ENCODE measurements at places on chromosomes 2 and 18.

DNA sequence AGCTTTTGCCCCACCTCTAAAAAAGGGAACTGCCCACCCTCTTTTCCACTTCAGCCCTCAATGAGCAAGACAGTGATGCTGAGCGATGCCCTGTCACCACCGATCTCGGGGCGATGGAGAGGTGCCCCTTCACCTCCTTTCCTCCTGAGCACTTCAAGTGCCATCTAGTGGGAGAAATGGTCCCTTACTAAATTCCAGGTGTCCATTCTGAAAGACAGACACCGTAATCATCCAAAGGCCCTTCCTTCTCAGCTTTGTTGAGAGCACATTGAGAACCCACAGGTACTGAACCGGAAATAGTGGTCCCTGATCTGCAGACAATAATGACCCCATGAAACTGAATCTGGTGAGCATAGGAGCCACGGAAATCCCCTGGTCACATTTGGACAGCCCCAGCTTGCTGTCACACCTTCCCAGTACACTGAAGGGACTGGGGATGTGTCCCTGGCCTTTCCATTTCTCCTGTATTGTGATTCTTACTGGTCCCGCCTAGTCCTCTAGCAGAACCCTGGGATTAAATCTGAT, 38.5 kb downstream of the KCTD18 start:
- DNase-seq: peak; percentile 7

- no peak for DNase-seq
Observed at GRCh38 chr2:218871345-218872302, 9.0 kb upstream of the WNT10A start.

DNA sequence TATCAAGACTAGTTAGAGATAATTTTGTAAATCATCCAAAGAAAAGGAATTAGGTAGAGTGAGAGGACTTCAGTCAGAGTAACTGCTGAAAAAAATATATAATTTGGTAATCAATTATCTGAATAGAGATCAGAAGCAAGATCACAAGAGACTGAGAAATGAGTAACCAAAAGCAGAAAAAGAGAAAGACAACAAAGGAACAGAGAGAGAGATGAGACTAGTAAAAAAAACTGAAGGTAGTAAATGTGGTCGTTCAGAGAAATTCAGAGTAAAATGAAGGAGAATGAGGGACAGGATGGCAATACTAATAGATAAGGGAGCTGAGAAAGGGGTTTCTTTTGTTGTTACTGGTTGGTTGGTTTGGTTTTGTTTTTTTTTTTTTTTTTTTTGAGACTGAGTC, 16.5 kb downstream of the STRN start:
- no peak for DNase-seq

GRCh38 chr2:24228470-24228869, 53.6 kb downstream of the FAM228A start:
- peak; percentile 6 for DNase-seq

DNA sequence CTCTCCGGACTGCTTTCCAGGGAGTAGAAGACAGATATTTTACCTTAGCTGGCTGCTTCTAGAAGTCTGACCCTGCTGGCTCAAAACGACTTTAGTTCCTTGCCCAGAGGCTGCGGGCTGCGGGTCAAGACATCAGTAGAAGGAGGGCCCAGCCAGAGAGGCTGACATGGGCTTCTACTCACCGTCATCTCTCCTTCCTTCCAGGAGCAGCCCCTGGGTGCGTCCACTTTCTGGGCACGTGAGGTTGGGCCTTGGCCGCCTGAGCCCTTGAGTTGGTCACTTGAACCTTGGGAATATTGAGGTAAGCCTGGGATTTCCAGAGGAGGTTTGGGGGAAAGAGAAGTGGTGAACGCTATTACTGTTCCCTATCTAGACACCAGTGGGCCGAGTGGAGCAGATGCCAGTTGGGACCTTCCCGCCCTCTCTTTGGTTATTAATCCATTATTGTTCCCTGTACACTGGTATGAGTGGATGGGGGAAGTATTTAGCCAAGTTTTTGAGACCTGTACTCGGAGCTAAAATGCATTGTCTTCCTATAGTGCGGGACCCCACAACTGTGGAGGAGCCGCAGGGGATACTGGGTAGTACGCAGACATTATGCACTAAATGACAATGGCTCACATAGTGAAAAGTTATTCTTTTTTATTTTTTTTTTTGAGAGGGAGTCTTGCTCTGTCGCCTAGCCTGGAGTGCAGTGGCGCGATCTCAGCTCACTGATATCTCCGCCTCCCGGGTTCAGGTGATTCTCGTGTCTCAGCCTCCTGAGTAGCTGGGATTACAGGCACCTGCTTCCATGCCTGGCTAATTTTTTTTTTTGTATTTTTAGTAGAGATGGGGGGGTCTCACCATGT, 26.3 kb upstream of the CASP8 start:
- no peak for DNase-seq

GRCh38 chr2:149901231-149901859, 313.8 kb upstream of the MMADHC start:
- no peak for DNase-seq

GRCh38 chr2:60539140-60539539, 14.3 kb downstream of the BCL11A start:
- no peak for DNase-seq

GRCh38 chr18:38450876-38451275, 885.3 kb upstream of the CELF4 start:
- no peak for DNase-seq

DNA sequence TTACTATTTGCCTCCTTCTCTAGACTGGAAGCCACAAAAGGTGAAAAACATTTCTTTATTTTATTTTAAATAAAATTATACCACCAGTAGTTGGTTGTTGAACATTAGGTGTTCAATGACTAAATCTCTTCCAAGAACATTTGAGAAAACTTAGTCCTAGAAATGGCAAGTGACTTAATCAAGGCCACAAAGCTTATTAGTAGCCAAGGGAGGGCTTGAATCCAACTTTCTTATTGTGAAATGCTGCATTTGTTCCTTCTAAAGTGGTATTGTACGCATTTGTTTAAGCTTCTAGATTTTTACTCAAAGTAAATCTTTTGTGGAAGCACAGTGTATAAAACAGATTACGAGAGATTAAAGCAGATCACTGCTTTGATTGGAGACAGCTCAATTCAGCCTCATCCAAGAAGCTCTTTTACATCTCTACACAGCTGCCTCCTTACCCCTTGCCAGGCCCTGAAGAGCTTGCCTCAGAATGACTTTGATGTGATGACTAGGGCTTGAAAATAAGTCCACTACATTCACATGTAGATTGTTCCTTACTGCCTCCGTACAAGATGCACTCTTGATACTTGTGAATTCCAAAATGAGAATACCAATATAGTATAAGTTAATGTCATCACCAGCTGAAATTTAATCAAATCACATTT, 244.8 kb downstream of the XIRP2 start:
- DNase-seq: no peak

- no peak for DNase-seq
Observed at GRCh38 chr18:47975701-47976100, 45.2 kb upstream of the SMAD2 start.

- DNase-seq: no peak
Observed at GRCh38 chr2:121043061-121043826, 241.8 kb downstream of the TFCP2L1 start.

DNA sequence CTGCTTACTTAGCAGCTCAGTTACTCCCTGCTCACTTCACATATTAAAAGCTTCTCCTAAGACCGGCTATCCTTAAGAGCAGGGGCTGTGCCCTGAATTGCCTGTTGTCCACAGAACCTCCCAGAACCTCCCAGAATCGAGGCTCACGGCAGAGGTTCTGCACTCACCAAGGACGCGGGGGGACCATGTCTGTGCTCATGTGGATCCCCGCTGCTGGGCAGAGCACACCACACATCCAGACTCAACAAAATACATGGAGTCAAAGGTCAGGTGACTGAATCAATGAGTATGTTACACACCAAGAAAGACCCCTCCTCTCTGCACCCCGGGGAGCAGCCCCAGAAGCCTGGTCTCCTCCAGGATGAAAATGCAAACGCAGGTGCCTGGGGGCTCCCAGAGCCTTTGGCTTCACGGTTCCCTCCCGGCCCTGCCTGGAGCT, 149.0 kb downstream of the MBP start:
- no peak for DNase-seq

GRCh38 chr2:212732860-212733259, 194.3 kb upstream of the ERBB4 start:
- DNase-seq: no peak

GRCh38 chr2:106054321-106054720, 139.8 kb downstream of the UXS1 start:
- no peak for DNase-seq

DNA sequence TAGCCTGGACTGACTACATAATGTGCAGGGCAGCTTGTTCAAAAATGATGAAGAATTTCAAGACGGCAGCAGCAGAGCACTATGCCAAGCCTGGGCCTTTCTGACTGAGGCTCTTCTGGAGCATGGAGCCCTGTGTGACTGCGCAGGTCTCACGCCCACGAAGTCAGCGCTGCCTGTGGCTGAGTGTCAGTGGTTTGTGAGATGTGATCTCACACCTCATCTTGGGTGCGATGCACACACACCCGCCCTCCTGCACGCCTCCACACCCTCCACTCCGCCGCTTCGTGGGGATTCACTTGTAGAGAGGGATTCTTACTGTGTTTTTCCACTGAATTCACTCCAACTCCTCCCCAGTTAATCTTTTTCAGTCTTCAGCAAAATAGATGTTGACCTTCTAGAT, 103.9 kb downstream of the VIT start:
- DNase-seq: no peak

All from AML-193 (cell line).